ENCODE measurements at places on chromosomes 3 and 15.
A peak's percentile ranks its signal among the peaks of the same experiment; 100 is the strongest.

- no peak for DNase-seq
These were observed 122.3 kb upstream of the GPR149 start for GRCh38 chr3:154552338-154552737.

DNA sequence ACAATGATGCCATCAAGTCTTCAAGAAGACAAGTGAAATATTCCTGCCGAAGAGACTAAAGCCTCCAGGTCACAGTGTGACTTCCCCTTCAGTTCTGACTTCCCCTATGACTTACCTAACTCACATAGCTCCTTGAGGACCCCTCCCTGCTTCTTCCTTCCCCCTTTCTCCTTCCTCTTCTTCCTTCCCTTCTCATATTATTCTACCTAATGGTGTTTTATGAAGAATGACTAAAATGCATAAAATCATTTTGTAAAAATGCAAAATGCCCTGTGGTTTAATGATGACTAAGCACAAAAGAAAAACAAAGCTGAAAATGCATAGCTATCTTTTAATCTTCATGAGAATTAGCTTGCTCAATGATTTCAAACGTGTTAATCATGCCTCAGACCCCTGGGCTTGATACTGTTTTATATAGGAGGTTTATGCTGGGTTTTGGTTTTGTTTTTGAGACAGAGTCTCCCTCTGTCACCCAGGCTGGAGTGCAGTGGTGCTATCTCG is 26.1 kb upstream of the TM4SF4 start:
- no peak for DNase-seq

DNA sequence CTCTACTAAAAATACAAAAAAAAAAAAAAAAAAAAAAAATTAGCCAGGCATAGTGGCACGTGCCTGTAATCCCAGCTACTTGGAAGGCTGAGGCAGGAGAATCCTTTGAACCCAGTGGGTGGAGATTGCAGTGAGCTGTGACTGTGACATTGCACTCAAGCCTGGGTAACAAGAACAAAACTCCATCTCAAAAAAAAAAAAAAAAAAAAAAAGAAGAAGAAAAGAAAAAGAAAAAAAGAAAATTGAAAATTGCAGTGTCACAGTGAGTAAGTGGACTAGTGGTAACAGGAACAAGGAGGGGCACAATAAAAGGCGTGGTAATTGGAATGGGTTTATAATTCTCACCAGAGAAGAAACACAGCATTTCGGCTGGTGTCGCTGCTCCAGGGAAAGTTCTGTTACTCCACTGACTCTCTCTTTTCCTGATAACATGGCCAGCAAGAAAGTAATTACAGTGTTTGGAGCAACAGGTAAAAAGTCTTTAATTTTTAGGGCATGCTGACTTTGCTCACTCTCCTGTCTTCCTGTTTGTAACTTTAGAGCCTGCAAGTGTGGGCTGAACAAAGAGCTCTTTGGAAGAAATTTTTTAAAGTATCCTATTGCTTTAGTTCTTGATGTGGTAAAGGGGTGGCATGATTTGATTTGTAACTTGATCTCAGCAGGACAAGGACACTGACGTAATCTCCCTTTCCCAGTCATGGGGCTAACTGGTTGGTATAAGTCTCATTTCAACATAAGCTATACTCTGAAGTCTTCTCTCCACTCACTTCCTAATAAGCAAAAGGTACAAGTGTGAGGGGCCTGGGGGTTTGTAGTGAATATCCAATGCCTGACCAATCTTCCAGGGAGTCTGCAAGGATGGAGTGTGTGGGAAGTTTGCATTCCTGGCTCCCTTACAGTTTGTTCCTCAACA is 22.1 kb upstream of the TRA2B start:
- peak; percentile 21 for DNase-seq

DNA sequence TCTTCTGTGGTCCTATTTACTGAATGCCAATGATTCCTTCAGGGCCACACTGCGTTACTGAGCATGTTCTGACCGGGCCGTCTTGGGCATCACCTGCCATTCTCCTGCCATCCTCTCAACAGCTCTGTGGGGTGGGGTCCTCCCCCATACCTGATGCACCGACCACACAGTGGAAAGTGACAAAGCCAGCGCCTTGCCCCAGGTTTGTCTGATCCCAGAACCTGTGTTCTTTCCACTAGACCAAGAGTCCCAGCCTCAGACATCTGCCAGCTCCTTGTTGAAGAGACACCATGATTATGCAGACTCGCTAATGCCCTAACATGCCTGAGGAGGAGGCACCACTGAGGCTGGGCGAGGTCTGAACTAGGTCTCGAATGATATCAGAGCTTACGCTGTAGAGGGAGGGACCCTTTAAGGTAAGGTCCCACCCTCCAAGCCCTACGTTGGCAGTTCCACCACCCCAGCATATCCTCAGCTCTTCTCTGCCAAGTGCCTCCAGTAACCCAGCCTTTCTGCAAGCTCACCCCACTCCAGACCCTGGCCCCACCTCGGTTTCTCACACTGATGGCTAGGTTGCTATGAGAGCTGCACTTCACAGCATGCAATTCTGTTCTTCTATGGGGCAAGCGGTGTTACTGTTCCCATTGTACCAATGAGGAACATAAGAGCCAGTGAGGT is 29.8 kb upstream of the PLXNA1 start:
- DNase-seq, result no peak

- DNase-seq, result no peak
These were observed 55.3 kb downstream of the SLC28A2 start for GRCh38 chr15:45307230-45307924.

DNA sequence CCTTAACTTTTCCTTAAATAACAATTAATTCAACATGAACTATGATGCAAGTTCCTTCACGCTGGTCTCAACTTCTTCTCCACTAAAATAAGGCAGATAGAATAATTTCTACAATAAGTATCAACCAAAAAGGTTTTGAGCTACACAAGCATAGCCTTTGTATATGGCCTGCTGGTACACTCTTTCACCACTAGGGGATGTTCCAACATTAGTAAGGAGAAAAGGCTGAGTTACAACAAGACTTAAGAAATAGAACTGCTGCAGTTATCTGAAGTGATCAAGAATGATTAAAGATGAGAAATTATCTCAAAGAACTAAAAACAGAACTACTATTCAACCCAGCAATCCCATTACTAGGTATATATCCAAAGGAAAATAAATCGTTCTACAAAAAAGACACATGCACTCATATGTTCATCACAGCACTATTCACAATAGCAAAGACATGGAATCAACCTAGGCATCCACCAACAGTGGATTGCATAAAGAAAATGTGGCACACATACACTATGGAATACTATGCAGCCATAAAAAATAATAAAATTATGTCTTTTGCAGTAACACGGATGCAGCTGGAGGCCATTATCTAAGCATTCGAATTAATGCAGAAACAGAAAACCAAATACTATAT is 14.4 kb downstream of the ATP13A3 start:
- DNase-seq, result no peak

- no peak for DNase-seq
These were observed 458.3 kb downstream of the MFSD1 start for GRCh38 chr3:159260049-159260662.

GRCh38 chr3:7847521-7847920 is 654.1 kb upstream of the LMCD1 start:
- no peak for DNase-seq

- DNase-seq, result no peak
These were observed 75.7 kb downstream of the ITGB5 start for GRCh38 chr3:124811436-124811835.

DNA sequence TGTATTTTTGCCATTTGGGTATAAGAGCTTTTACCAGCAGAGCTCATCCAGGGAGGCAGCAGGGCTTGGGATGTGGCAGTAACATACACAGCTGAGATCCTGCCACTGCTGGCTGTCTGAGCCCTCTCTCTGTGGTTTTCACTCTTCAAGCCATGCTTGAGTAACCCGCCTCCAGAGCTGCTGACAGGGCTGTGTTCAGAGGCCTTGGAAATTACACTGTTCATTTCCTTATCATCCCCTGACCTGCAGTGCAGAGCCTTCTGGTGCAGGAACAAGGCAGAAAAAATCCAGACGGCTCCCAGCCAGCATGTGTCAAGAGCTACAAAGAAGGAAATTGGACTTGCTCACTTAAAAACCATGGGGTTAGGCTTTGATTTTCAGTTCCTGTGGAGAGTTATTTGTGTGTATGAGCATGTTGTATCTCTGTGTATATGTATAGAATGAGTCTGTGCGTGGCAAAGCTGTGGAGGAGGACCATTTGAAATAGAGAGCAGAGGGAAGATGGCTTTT is 47.0 kb downstream of the ZNF609 start:
- DNase-seq, result peak; percentile 29

DNA sequence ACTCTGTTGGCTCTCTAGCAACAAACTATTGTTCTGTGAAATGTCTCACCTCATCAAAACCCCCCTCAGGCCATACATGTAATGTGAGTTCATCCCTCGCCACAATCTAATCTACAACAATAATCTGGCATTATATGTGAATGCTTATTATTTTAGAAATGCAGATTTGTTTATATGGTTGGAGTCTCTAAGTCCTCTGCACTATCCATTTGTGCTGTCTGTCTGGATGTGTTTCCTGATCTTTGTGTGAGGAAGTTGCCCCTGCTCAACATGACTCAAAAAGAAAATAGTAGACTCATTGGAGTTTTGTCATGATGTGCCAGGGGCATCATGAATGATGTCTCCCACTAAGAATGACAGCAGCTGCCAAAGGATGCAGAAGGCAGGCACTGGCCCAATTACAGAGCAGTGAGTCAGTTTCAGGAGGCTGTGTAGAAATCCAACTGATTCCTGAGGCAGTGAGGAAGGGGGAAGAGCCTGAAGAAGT is 161.6 kb upstream of the PDZRN3 start:
- DNase-seq, result no peak

DNA sequence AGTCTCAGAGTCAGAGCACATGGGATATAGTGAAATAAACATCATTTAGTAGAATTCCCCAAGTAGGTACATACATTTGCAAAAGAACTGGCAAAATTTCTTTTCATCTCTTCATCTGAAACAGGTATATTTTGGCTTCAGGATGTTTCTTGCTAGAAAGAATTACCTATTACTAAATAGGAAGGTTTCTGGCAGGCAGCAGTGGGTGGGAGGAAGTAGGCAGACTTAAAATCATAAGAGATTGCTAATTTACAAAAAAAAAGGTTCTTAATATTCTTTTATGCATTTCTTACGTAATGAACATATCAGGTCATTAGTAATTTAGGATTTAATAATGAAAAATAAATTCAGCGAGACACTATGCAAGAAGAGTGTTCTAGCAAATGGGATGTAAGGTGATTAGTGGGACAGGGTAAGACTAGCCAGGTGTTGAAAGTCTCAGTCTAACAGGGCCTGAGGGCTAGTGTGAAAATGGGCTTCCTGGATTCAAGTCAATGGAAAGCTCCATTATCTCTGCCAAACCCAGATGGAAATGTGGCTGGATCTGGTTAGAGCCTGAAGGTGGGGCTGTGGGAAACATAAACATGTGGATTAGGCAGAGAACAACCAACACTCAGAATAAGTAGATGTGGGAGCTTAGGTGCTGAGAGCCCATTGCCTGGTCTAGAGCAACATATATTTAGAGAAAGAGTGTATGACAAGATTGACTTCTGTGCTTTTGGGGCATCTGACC is 127.4 kb upstream of the FEZF2 start:
- no peak for DNase-seq

GRCh38 chr15:78108300-78109084 is 16.1 kb downstream of the SH2D7 start:
- no peak for DNase-seq

DNA sequence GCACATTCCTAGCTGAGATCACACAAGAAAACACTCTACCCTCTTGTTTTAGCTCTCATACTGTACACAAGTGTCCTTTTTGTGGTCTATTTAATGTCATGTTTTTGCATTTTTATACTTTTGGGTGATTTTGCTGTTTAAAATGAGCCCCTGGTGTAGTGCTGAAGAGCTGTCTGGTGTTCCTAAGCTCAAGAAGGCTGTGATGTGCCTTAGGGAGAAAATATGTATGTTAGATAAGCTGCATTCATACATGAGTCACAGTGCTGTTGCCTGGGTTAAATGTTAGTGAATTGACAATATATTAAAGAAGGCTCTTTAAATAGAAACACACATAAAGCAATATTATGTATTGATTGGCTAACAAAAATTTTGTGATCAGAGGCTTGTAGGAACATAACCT is 387.4 kb upstream of the C2CD4B start:
- no peak for DNase-seq

DNA sequence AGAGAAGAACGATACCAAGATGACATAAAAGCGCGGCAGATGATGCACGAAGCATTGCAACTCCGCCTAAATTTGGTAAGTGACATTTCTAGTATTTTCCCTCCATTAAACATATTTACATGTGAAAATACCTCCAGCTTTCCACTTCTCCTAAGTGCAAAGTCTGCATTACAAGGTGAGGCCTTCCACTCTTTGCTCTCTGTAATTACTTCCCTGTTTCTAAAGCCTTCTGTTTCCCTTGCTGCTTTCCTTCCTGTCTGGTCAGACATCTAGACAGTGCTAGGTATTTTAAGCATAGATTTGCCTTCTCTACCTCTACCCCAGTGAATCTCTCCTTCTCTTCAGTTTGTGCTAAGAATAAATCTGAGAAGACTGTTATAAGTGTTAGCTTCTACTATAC is 1.9 kb downstream of the P2RY12 start:
- no peak for DNase-seq

- no peak for DNase-seq
These were observed 139.1 kb downstream of the SRGAP3 start for GRCh38 chr3:9110316-9110715.

DNA sequence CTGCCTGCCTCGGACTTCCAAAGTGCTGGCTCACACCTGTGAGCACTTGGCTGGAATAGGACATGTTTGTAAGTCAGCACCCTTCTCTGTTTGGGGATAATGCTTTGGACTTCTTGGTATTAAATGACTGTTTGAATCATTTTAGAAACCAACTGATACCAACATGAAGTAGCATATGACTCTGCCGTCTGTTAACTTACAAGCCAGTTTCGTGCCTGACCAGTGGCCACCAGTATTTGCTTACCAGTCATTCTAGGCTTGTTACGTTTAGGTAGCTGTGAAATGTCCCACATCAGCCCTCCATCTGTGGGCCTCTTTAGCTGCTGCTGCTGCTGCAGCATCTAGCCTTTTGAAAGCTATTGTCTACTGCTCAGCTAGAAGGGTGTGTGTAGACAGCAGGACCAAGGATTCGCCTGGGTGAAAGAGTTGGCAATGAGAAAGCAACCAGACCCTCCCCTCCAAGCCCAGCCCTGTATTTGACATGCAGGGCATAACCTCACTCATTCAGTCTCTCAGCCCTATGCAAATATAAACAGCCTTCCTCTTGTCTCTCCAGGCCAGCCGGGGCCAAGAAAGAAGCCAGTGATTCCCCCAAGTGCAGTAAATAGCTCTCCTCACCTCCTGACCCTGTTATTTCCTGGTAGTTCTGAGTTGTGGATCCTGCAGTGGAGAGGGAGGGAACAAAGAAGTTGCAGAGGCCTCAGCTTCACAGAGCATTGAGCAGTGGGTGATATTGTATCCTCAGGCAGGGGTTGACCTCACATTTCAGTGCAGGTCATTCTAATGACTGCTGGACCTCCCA is 51.0 kb downstream of the NKIRAS1 start:
- no peak for DNase-seq

DNA sequence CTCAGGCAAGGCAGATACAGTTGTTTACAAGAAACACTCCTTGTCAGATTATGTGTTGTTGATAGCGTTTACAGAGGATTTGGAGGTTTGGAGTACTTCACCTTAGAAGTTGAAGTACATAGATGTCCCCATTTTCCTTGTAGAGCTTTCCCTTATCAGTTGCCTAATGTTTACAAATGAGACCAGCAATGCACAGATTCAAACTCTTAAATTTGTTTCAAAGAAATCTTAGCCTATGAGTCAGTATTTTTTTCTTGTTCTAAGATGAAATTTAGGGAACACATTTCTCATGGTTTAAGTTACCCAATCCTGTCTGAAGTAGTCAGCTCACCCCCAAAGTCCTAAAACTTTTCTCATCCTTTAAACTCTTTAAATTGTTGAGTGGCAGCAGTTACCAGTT is 6.3 kb upstream of the EIF5A2 start:
- DNase-seq, result no peak
